ENCODE measurements at places on chromosomes 13 and 19. TPM values are rescaled to one million over a fixed set of nuclear protein-coding genes. Genes with fewer than 3 reads are reported as not detected.

- peak; percentile 50 for DNase-seq
These were observed 13.6 kb upstream of the MCF2L start for GRCh38 chr13:112955271-112955937.

DNA sequence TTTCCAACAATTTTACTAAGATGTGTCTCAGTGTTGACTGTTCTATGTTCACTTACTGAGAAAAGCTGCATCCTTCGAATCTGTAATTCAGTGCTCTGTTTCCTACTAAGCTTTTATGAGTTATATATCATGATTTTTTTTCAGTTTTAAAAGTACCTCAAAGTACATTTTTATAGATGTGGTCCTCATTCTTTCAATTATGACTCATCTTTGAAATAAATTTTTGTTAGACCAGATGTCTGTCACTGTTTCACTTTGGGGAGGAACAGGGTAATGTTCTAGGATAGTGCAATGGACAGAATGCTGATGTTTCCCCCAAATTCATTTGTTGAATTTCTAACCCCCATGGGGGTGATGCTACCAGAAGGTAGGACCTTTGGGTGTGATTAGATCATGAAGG, 74.8 kb downstream of the NALCN start:
- DNase-seq = no peak

GRCh38 chr19:3132971-3133792, 2.7 kb upstream of the GNA15 start:
- no peak for DNase-seq

GRCh38 chr13:52449331-52450011, 963 bp downstream of the VPS36 start:
- no peak for DNase-seq

DNA sequence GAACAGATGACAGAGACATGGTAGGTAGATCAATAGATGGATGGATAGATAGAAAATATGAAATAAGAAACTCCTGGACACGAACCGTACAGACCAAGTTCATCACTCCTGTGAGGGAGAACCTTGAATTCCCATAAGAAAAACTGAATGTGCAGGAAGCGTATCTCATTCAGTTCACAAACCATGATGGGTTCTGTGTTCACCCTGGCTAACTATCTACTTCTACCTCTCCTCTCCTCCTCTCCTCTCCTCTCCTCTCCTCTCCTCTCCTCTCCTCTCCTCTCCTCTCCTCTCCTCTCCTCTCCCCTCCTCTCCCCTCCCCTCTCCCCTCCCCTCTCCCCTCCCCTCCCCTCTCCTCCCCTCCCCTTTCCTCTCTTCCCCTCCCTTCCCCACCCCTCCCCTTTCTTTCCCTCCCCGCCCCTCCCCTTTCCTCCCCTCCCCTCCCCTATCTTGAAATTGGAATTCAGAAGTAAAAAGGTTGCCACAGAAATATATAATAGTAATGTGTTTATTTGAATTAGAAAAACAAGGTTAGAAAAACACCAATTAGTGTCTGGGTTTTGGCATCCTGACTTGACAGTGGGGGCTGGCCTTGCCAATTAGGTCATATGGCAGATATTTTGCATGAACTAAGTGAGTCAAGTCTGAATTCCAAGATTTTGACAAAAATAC, 75.9 kb downstream of the ANKRD10 start:
- DNase-seq = no peak

GRCh38 chr19:2782329-2782935, 641 bp downstream of the SGTA start:
- no peak for DNase-seq

- DNase-seq = no peak
These were observed 27.0 kb downstream of the TEX29 start for GRCh38 chr13:111347438-111347837.

PPP1R37 gene
- 23.2 TPM for total RNA-seq

GRCh38 chr13:83350569-83350968, 531.7 kb downstream of the SLITRK1 start:
- no peak for DNase-seq

GRCh38 chr19:18771328-18772242, 19.5 kb downstream of the COMP start:
- no peak for DNase-seq

DNA sequence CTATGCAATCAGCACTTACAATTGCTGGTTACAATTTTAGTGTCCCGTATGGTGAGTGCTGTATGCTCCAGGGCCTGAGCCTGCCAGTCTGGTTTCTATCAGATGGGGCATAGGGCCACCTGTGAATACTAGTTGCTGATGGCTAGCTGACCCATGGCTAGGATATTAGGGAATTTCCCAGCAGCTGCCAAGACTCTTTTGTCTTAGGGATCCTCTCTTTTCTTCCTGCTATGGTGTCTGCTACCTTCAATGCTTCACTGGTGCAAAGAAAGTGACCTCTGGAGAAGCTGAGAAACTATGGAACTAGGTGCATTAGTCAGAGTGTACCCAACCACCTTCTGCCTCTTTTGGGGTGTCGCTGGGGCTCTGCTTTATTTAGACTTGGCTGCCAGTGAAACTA, 11.6 kb downstream of the CCDC169 start:
- no peak for DNase-seq

SYNE4 gene
- total RNA-seq = 0.82 TPM

- DNase-seq = no peak
These were observed 11.3 kb upstream of the POU2F2 start for GRCh38 chr19:42143341-42144234.

DNA sequence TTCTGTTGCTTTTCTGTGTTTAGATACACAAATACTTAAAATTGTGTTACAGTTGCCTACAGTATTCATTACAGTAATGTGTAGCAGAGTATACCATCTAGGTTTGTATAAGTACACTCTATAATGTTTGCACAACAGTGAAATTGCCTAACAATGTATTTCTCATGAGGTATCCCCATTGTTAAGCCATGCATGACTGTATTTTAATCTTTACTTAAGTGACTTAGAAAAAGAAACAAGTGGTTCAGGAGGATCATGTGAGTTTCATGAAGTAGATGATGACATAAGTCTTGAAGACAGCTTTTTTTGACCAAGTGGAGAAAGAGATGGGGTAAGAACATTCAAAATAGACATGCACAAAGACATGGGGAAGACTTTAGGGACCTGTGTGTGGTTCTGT, 8.4 kb upstream of the KCTD4 start:
- DNase-seq = no peak

- DNase-seq = no peak
These were observed 515 bp upstream of the EFNA2 start for GRCh38 chr19:1284979-1285736.

- DNase-seq = no peak
These were observed 45.6 kb upstream of the MRI1 start for GRCh38 chr19:13718733-13719132.

DNA sequence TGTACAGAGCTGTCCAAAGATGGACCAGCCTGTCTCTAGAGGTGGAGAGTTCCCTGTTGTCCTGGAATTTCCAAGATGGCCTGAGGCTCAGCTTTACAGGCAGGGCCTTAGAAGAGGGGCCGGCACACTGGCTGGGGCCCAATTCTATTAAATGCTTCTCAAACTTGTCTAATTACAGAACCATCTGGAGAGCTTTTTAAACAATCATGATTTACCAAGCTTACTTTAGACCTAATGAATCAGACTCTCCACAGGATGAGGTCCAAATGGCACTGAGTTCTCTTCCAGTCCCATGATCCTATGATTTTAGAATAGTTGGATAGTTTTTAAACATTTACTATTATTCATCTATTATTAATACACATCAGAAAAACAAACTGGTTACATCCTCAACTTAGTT, 123.5 kb downstream of the DNAJC3 start:
- no peak for DNase-seq

C19orf81 gene
- not detected for total RNA-seq

- DNase-seq = no peak
These were observed 28.9 kb downstream of the TDRD12 start for GRCh38 chr19:32748497-32748896.

GRCh38 chr13:101415358-101416174, 742 bp downstream of the NALCN start:
- no peak for DNase-seq

- no peak for DNase-seq
These were observed 14.2 kb downstream of the CACNA1A start for GRCh38 chr19:13492128-13492527.

DNA sequence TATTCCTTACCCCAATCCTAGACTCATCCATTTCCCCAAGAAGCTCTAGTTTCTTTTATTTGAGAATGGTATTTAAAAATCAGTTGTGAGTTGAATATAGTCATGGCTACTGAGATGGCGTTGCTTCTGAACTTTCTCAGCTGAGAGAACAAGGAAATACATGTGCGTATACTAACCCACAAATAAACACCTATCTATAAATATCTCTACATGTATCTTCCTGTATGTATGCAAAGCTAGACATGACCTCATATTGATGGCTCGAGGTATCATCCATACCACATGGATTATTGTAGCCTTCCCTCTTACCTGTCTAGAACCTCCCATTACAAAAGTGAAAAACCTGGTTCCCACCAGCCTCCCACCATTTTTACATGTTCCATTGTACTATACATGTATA, 141.0 kb downstream of the UFM1 start:
- DNase-seq = no peak

- DNase-seq = no peak
These were observed 34.1 kb downstream of the CSNK1G2 start for GRCh38 chr19:1975162-1975480.

- no peak for DNase-seq
These were observed 6.5 kb downstream of the UNC13A start for GRCh38 chr19:17681505-17682125.

GRCh38 chr13:106503730-106504453, 31.6 kb downstream of the EFNB2 start:
- no peak for DNase-seq

KLK15 gene
- total RNA-seq = not detected

- DNase-seq = no peak
These were observed 26.0 kb upstream of the PEG3 start for GRCh38 chr19:56866538-56866937.

DNA sequence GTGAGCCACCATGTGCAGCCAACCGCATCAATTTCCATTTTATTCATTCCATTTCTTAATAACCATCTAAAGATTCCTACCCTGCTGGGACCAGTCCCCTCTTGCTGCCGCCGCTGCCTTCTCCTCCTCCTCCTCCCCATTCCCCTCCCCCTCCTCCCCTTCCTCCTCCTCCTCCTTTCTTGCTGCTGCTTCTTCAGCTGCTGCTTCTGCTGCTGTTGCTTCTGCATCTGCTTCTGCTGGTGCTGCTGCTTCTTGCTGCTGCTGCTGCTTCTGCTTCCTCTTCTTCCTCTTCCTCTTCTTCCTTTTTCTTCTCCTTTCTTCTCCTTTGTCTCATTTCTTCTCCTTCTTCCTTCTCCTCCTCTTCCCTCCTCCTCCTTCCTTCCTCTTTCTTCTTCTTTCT, 20.0 kb upstream of the SPRYD7 start:
- DNase-seq = no peak

DNA sequence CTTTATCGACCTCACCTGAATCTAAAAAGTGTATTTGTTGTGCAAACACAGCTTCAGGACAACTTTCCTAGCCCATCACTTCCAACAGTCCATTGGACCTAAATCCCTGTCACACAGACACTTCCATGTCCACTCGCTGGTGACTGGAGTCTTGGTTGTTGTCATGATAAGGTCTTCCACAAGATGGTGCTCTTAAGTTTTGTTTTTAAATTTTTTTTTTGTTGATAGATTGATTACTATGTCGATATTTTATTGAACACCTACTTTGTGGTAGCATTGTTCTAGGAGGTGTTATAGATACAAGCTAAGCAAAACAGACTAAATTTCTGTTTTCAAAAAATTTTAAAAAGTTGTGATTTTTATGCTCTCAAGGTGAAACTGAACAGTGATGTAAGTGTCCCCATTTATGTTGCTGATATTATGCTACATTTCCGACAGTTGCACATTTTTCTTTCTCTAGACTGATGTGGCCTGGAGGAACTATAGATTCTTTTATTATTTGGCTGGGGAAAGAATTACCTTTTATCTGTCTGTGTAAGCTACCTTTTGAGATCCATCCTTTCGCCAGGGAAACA, 8.1 kb upstream of the ERICH6B start:
- DNase-seq = no peak

DNA sequence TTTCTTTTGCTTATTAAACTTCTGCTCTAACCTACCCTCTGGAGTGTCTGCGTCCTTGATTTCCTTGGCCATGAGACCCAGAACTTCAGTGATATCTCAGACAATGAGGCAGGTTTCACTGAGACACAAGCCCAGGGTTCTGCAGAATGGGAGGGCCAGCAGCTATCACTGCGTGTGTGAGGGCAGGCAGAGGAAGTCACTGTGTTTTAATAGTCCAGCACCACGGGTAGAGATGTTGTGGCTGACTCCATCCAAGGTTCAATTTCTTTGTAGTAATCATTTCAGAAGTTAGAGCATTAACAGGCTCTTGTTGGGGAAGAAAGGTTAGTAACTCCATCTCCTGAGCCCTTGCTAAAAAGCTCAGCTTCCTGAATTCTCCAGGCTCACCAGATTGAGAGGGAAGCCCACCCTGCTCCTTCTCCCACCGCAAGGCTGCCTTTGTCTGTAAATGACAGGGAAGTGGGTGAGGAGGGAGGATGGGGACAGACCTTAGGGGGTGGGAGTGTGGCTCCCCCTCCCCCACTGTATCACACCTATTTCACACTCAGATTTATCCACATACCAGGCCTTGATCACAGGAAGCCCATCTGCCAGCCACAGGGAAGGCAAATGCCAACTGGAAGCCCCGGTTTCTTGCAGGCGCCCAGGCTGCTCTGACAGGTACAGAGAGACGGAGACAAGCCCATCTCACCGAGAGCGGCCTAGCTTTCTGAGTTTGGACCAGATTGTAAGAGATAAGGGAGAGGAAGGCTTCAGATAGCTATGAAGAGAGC, 2.1 kb downstream of the C19orf12 start:
- no peak for DNase-seq

GRCh38 chr13:43072394-43072793, 49.0 kb downstream of the DNAJC15 start:
- DNase-seq = peak; percentile 73

DNA sequence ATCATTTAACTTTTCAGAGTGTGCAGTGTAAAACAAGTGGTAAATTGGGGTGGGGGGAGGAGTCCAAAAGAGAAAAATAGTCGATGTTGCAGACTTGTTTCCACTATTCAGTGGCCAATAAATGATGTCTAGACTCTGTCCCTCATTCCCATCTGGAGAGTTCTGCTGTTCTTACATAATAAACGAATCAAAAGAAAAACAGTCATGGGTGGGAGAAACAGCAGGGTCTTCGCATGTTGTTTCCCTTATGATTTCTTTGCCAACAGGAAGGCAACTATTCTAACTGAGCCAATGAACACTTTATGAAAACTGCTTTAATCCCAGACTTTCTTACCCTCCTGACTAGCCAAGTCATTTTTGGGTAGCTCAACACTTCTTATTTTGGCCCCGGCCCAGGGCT, 615.5 kb downstream of the FGF9 start:
- DNase-seq = no peak

- peak; percentile 65 for DNase-seq
These were observed 4.6 kb downstream of the SIX5 start for GRCh38 chr19:45764475-45764874.

DNA sequence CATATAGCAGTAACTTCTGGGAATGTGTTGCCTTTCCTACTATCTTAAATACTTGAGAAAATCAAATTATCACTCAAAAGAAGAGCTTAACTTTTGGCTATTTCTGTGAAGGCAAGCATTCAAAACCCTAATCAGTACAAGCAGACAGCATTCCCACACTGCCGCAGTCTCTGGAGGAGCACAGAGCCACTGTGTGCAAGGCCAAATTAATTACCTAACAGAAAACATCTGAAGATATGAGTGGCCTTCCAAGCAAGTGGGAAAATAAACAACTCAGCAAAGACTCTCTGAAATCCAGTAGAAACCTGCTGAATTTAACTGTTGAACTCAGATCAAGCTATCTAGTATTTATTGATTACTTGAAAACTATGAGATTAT, 68.2 kb downstream of the COL4A1 start:
- DNase-seq = no peak

SULT2A1 gene
- not detected for total RNA-seq

GPI gene
- total RNA-seq = 169 TPM
